ENCODE measurements at places on chromosomes 7 and 10.

DNA sequence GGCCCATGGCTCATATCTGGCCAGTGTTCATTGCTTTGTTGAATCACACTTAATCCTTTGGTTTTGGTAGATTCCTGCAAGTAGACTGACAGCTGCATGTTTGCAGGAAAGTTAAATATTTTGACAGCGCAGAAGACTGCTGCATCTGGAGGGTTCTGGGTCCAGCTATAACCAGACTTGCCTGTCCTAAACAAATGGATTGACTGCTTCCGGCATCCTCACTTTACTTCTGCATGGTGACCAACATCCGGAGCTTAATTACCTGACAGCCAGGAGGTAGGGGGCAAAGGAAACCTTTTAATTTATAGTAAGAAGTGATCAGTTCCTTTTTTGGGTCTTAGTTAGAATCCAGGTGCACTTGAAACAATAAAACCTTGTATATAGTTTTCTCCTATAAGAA is 263.3 kb downstream of the SNX10 start:
- DNase-seq: no peak

DNA sequence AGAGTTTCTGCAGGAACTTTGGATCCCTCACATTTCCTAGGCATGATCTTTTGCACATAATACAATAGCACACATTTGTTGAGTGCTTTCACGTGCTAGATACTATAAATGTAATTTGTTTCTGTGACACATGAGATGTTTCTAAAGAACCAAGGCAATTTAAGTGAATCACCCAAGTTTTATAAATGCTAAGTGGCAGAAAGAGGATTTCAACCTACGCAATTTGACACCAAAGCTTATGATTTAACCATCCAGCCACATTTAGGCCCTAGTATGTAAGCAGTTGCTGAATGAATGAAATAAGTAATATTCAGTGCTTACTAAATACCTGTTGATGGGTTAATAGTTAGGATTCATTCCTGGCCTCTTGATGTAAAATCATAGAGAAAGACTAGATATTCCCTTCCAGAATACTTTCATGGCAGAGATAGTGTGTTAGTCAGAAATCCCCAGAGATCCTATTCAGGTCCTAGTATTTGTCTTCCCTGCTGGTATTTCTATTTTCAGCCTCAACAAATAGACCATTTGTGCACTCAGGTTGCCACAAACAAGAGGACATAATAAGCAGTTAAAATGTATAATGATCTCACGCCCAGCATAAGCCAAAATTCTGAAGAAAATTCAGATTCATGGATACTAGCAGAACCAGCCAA is 572.6 kb downstream of the IPMK start:
- DNase-seq: peak; percentile 33

DNA sequence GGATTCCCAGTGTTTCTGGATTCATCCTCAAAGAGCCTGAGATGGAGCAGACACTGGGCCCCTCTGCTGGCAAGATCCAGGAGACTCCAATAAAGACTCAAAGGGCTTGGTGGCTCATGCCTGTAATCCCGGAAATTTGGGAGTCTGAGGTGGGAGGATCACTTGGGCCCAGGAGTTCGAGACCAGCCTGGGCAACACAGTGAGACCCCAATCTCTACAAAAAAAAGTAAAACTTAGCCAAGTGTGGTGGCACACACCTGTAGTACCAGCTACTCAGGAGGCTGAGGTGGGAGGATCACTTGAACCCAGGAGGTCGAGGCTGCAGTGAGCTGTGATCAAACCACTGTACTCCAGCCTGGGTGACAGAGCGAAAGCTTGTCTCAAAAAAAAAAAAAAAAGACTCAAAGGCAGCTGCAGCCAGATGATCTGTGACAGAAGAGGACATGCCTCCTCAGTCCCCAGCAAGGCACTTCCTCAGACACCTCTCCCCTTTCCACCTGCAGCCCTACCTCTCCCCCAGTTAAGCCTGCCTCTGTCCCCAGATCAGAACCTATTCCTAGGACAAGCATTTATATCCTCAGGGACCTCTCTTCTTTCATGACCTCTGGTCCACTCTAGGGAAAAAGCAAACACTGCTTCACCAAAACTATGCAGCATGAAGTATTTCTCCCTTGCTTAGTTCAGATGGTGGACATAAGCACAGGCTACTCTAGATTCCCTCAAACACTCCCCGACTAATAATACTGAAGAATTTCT is 27.9 kb downstream of the PDLIM1 start:
- DNase-seq: no peak

DNA sequence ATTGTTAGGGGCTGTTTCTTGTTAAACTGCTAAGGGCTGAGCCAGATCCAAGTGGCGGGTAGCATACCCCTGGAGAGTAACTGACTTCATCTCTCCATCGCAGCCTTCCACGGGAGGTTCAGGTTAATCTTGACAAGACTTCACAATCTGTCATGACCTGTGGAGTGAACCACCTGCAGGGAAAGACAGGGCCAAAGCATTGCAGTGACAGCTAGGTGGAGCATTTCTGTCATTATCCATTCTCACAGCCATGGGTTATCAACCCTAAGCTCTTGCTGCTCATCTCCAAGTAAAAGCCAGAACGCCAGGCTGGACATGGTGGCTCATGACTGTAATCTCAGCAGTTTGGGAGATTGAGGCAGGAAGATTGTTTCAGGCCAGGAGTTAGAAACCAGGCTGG is 17.2 kb downstream of the ABCC2 start:
- DNase-seq: no peak

DNA sequence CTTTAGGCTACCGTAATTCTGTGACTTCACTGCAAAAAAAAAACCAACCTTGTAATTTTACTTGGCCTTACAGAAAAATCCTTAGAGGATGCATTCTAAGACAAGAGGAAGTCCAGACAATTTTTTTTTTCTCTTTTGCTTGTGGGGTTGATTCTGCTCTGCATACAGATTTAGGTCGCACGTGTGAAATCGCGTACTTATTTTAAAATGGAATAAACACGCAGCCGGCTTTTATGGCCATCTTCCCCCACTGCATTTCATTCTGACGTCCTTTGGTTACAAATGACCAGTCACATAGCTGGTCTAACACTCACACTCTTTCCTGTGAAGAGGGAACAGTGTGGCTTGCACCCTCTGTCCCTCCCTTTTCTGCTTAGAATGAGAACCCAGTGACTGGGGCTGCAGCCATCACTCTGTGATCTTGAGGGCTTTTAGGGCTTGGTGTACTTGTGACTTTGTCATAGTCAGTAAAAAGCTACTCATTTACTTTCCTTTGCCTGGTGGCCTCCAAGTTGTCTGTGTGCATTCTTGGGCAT is 63.6 kb upstream of the CARD11 start:
- DNase-seq: no peak

DNA sequence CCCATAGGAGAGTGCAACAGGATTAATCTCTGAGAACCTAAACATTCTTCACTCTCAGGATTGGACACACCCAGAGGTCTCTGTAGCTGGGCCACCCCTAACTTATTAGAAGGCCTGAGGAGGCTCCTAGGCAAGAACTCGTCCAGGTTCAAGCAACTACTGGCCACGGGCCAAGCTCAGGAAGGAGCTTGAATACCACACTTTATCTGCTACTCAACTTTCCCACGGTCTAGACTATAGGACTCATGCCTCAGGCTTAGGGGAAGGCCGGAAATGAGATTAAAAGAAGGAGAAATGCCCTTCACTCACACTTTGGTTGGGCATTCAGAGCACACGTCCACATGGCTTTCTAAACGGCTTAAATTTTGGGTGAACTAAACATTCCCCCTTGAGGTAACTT is 142.8 kb upstream of the PHYHIPL start:
- peak; percentile 3 for DNase-seq

GRCh38 chr7:90574146-90574819 is 21.8 kb upstream of the CDK14 start:
- no peak for DNase-seq

All from ELR (cell line).